ENCODE measurements at places on chromosomes 4 and X.

- DNase-seq, result no peak
Measured at GRCh38 chr4:148914301-148914700, 472.1 kb upstream of the NR3C2 start.

DNA sequence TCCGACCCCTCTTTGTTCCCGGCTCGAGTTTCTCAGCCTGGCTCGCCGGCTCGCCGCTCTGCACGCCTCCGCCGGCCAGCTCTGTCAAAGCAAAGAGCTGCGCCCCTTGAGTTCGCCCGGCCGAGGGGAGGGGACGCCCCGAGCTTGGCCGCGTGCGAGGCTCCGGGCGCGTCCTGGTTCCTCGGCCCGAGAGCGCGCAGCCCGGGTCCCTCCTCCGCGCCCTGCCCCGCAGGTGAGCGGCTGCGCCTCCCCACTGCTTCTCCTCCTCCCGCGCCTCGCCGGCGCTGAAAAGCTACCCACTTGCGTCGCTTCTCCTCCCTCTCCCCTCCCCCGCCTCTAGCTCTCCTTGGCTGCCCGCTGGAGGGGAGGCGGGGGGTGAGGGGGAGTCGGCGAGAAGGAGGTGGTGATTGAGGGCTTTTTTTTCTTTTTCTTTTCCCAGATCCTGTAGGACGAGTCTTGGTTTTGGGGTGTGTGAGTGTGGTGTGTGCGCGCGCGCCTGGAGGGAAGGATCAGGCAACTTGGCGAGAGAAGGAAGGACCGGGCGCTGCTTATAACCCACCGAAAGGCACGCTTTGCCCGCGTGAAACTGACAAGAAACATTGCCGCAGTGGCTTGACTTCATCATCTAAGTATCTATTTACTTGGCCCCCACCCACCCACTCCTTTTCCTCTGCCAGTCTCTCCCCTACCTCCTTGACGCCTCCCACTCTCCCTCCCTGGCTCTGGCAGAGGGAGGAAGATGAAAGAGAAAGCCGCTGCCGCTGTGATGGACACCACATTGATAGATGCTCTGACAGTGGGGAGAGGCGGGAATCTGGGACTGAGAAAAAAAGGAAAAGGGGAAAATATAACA, at the start of gene LEF1:
LEF1 (minus strand) TSS at position 262 of the 853 bp plus-strand sequence. CDS start 1,165 bp downstream, outside the sequence.
- DNase-seq, result no peak

DNA sequence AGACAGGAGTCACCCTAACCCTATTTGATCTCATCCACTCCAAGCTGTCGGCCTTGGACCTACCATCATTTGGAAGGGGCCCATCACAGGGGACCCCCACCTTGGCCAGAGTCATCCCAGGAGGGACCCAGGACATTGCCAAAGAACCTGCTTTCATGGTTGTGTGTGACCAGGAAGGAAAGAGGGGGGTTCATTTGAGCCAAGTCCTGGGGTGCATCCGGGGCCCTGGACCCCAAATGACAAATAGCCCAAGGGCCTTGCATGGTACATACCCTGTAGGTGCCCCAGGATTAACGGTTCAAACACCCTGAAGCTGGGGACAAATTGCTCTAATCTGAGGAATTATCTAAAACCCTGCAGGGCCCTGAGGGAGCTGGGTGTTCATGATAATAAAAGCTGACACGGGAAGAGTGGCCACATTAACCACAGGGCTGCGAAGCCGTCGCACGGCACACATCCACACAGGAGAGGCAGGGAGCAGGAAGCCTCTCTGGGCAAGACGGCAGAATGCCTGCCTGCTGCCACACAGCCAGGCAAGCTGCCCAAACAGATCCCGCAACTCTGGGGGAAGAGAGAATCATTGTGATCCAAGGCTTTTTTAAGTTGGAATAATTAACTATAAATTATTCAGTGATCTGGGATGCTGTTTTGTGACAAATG, 28.2 kb upstream of the PPP2R2C start:
- DNase-seq, result no peak

DNA sequence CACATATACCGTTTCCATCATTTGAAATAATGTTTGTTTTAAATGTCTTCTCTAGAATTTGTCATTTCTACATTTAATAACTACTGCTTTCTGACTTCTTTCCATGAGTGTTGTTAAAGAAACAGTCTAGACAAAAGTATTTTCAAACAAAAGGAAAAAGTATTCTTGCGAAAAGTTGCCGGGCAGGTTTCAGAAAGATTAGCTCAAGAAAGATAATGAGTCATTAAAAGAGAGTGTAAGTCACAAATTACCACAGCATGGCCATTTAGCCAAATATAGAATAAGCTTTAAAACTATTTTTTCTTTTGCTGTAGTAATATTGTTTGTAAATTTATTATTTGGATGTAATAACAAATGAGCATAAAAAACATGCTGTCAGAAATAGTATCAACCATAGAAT, 493.0 kb downstream of the TLL1 start:
- no peak for DNase-seq

DNA sequence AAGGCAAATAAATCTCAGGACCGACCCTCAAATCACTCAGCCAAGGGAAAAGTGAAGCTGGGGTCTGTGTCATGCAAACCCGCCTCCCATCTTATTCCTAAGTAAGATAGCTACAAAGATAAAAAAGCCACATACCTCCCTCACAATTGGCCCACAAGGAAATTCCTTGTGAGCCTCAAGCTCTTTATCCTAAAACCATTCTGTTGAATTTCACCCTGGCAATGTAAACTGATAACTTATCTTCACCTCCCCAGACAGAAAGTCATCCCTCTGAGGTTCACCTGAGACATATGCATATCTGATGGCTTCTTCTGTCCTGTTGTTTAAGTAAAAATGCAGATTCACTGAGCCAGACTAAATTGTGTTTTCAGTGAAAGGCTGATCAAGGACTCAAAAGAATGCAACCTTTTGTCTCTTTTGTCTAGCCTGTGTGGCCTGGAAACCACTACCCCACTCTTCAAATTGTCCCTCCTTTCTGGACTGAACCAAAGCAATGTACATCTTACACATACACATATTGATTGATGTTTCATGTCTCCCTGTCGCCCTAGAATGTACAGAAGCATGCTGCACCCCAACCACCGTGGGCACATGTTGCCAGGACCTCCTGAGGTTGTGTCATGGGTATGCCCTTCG, 91.3 kb downstream of the MFAP3L start:
- no peak for DNase-seq
